Right cardiac atrium (tissue), 5 donors: ENCODE measurements at places on chromosomes 7 and 10.

- DNase-seq = no peak
Measured at GRCh38 chr7:131489196-131489595, 67.2 kb downstream of the PODXL start.

GRCh38 chr10:124686707-124687376 is 57.3 kb downstream of the FAM53B start:
- peak; percentile 82 for DNase-seq

GRCh38 chr10:7401782-7402181 is 9.1 kb downstream of the SFMBT2 start:
- DNase-seq = no peak

- DNase-seq = peak; percentile 91
Measured at GRCh38 chr7:100483090-100483721, 521 bp upstream of the NYAP1 start.

DNA sequence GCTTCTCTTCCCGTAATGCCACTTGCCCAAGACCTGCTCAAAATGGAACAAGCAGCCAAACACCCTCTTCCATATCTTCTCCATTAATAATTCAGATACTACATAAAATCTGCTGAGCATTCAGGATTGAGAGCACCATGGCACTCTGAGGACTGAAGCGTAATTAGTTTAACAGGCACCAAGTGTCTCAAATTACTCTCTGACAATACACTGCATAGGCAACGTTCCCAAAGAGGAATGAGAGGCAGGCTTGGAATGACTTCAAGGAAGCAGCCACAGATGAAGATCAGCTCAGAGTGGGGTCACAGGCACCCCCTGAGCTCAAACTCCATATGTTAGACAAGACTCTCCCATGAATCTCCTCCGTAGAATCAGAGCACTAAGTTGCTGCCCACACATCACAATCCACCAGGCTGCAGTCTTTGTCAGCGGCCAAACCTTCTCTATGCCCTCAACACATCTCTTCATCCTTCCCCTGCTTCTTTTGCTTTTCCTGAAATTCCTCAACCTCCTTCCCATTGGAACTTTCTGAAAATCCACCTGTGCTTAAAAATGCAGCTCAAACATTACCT is 4.7 kb upstream of the ABLIM1 start:
- no peak for DNase-seq

GRCh38 chr10:16663444-16663843 is 141.8 kb upstream of the C1QL3 start:
- peak; percentile 59 for DNase-seq

DNA sequence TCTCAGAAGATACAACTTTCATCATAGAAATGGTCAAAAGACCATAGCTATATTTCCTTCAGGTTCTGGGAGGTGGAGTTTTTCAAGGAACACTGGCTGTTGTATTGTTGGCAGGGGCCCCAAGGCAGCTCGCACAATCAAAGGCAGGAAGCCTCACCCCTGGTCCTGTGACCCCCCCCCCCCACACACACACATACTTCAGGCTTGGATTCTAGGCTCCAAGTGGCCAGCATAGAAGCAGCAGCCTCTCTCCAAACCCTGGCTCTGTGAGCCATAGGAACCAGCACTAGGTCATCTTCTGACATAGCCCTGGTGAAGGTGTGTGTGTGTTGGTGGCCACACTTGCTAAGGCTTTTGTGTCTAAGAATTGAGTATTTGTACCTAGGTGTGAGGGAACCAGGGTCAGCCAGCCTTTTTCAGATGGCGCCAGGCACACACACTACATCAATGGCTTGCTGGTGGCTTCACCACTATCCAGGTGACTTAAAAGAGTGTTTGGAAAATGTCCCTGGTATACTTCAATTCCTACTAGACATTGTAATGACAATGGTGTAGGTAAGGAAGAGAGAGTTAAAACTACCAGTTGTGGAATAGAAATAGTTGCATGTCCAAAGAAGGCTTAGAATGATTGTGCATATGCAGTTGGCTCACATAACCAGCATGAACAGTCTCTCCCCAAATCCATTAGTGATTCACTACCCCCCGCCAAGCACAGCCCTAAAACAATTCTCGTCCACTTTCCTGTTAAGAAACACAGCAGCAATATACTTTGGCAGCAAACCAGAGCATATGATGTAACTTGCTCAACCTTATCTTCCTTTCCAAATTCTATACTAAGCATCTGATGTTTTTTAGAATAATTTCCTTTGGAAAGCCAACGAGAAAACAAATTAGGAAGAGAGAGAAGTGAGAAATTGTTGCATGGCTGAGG is 91.3 kb downstream of the AVL9 start:
- DNase-seq = peak; percentile 72
